Posterior vena cava (tissue), 2 donors: ENCODE measurements at places on chromosomes 7 and 10. TPM values are rescaled to one million over a fixed set of nuclear protein-coding genes. Genes with fewer than 3 reads are reported as not detected.

Gene SPDYE1
- not detected for total RNA-seq

Gene FBXO24
- total RNA-seq, result 0.51 TPM

Gene AKR1E2
- total RNA-seq, result 11.4 TPM

Gene PILRA
- total RNA-seq, result 15.3 TPM

Gene NPSR1
- total RNA-seq, result not detected

Gene FZD8
- 9.5 TPM for total RNA-seq

Gene FAM25A
- total RNA-seq, result not detected

Gene TRPV5
- total RNA-seq, result not detected

Gene ZNF804B
- not detected for total RNA-seq

Gene CADPS2
- 19.1 TPM for total RNA-seq

Gene MRC1
- total RNA-seq, result 157 TPM

Gene ADAP1
- 16.3 TPM for total RNA-seq

Gene GIMAP4
- 30.1 TPM for total RNA-seq

Gene FAM171A1
- 12.1 TPM for total RNA-seq

Gene ADAM22
- 18.4 TPM for total RNA-seq

Gene GBX1
- not detected for total RNA-seq

Gene CRHR2
- 0.60 TPM for total RNA-seq

Gene ADAM12
- total RNA-seq, result 2.2 TPM

Gene LRMDA
- 18.0 TPM for total RNA-seq

Gene CHAT
- not detected for total RNA-seq

Gene DYNC1I1
- 15.8 TPM for total RNA-seq

Gene CD36
- 152 TPM for total RNA-seq

Gene SEMA3C
- 89.3 TPM for total RNA-seq

Gene CFAP43
- 0.24 TPM for total RNA-seq

Gene CALML5
- not detected for total RNA-seq

Gene TMEM196
- total RNA-seq, result 3.6 TPM

Gene ZFAND2A
- 22.6 TPM for total RNA-seq

Gene TDRD1
- 0.69 TPM for total RNA-seq

Gene CPN1
- not detected for total RNA-seq

Gene PLAU
- 34.2 TPM for total RNA-seq

Gene AGR3
- not detected for total RNA-seq

Gene WNT2
- total RNA-seq, result 1.00 TPM

Gene ZNF736
- 15.7 TPM for total RNA-seq

Gene EPO
- total RNA-seq, result not detected

Gene CCL24
- not detected for total RNA-seq

Gene EGR2
- total RNA-seq, result 4.0 TPM

Gene PNLIPRP3
- not detected for total RNA-seq

Gene TMEM229A
- not detected for total RNA-seq

Gene GIMAP7
- 23.8 TPM for total RNA-seq
